ENCODE measurements at places on chromosomes 4 and X.

DNA sequence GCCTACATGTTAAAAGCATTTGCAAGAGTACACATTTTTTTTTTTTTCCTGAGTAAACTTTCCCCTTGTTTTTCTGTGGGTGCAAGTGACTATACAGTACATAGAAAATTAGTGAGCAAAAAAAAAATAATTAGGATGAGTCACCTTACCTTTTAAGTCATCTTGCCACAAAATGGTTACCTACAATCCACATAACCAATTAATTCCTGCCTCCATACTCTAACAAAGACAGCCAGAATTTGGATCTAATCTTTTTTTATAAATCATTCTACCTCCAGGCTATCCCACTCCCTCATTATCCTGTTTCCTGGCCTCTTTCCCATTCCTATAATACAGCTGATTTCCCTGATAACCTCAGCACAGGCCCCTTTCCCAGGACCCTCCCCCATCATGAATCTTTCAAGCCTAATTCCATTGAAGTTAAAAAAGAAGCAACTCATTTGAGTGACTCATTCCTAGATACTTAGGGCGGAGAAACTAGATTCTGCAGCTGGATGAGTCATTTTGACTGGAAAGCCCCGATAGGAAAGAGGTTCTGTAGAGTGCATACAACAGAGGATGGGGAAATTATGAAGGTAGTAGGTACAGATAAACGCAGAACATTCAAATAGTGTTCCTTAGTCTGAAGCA, 128.2 kb downstream of the C4orf51 start:
- no peak for DNase-seq

DNA sequence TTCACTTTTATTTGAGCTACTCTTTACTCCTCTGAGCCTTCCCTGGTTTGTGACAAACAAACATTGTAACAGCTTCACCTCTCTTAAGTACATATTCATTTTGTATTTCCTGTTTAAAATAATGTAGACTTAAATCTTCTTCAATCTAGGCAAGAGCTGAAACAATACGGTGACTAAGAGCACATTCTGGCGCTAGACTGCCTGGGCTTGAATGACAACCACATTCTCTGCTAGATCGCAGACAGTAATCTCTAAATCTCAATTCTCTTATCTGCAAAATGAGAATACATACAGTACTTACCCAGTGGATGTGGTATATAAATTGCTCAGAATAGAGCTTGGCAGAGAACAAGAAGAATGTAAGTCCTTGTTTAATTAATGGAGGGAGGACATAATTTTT, 144.8 kb downstream of the ARAP2 start:
- DNase-seq, result no peak

GRCh38 chr4:24669751-24670150, 85.4 kb upstream of the DHX15 start:
- DNase-seq, result no peak

GRCh38 chr4:185227131-185227551, 17.7 kb downstream of the SNX25 start:
- no peak for DNase-seq

GRCh38 chr4:95409750-95410149, 139.0 kb downstream of the UNC5C start:
- DNase-seq, result no peak

DNA sequence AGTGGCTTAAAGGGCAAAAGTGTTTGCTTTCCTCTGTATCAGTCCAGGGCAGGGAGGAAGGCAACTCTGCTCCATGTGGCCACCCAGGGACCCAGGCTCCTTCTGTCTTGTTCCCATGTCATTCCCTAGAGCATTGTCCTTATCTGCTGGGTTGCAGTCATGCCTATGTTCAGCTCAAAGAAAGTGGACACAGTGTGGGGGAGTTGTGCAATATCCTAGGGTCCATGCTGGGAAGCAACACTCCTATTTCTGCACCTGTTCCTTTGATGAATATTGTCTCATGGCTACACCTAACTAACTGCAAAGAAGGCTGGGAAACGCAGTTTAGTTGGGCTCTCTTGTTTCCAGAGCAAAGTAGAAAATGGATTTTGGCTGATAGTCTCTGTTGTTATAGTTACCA, 107.0 kb upstream of the OTUD4 start:
- DNase-seq, result no peak

DNA sequence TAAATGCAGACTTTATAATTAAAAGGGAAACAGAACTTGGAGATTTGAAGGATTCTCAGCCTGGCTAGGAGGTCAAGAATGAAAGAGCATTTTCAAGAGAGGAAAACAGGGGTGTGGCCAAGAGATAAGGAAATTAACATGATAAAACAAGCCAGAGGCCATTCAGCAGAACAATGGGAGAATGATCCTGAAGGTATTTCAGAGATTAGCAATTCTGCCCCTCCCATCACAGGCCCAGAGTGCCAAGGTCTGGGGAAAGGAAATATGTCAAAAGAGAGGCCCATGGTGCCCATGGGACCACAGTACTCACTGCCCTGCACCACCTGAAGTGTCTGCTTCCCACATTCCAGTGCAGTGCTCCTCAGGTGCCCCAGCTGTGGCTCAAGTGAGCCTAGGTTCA, 188.5 kb upstream of the STS start:
- peak; percentile 24 for DNase-seq

DNA sequence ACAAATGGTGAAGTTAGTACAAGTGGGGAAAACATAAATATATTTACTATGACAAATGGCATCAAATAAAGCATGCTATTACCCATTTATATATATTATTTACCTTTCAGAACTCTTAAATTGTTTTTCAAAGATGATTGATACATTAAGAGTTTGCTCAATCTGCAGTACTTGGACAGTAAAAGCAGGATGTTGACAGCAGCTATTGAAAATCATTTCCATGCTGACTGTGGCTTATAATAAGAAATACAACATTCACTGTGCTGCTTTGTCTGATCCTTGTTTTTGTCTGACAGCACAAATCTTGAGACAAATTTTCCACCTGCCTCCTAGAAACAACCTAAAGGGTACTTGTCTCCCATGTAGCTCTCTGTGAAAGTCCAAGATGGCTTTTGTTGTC, 134.1 kb upstream of the FAT1 start:
- no peak for DNase-seq

DNA sequence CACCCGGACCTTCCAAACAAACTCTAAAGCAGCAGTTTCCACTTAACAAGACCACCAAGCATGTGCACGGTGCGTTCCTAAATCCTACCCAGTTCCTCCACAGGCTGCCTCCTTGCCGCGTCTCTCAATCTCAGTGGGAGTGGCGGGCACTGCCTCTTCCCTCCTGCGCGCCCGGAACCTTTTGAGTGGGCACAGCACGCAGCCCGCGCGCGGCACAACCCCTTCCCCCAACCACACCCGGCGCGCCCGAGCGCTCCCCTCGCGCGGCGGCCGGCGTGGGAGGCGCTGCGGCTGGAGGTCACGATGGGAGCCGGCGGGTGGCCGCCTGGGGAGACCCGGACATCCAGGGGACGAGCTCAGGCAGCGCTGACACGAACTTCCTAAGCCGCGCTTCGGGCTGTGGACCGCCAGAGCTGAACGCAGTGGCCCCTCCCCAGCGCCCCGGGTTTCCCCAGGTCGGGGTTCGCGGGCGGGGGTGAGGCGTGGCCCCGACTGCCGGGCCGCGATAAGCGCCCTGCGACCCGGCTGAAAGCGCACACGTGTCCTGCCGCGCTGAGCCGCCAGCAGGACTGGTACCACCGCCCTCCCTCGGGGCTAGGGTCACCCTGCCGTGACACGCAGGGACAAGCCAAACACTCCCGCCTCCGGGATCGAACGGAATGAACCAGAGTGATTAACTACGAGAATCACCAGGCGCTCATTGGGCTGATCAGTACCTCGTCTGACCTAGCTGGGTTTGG, at the start of gene ABCG2:
Gene ABCG2 (minus strand): TSS at position 151 of the 740 bp plus-strand sequence. CDS start 18,644 bp downstream, outside the sequence.
- peak; percentile 66 for DNase-seq

DNA sequence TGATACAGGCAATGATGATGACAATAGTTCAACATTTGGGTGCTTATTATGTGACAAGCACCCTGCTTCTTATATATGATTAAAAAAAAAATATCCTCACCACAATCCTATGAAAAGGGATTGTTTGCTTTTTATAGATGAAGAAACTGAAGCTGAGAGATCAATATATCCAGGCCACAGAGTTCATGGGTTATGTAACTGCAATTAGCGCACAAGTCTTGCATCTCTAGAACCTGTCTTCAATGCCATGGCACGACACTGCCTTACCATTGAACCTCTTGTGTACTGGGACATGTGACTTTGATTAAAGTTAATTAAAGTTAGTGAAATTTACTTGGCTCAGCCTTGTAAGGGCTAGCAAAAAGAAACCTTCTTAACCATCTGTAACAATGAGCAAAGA, 599.7 kb downstream of the ADGRL3 start:
- no peak for DNase-seq

DNA sequence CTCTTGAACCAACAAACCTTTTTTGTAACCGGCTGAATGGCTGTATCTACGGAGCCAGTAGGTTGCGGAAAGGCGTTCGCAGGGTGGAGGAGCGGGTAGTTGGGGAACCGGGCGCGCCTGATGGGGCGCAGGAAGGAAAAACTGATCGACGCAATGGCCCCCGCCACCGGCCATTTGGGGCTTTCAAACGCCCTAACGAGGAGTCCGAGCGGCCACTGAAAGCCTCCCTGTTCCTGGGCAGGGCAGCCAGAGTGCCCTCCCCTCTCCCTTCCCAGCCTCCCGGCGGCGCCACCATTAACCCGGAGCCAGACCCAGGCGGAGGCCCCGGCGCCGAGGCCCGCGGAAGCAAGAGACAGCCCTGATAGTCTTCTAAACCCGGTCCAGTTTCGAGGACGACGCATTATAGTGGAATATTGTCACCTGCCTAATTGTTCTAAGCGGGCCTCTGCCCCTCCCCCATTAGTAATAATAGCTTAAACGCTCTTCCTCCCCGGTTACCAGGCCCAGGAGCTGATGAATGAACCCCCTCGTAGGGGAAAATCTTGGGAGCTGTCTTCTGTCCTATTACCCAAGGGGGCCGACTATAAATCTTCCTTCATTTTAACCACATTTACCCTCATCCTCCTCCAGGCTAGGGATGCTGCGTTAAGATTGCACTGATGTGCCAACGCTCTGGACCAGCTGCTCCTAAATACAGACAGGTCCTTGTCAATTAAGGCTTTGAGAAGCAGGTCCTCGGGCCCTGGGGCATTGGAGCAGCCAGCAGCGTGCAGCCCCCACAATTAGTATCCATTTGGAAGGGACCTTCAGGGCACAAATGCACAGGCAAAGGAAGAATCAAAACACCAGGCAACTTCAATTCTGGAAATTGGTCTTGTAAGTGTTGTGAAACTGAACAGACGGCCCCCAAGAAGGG, 61.6 kb upstream of the TMEM33 start:
- DNase-seq, result no peak

DNA sequence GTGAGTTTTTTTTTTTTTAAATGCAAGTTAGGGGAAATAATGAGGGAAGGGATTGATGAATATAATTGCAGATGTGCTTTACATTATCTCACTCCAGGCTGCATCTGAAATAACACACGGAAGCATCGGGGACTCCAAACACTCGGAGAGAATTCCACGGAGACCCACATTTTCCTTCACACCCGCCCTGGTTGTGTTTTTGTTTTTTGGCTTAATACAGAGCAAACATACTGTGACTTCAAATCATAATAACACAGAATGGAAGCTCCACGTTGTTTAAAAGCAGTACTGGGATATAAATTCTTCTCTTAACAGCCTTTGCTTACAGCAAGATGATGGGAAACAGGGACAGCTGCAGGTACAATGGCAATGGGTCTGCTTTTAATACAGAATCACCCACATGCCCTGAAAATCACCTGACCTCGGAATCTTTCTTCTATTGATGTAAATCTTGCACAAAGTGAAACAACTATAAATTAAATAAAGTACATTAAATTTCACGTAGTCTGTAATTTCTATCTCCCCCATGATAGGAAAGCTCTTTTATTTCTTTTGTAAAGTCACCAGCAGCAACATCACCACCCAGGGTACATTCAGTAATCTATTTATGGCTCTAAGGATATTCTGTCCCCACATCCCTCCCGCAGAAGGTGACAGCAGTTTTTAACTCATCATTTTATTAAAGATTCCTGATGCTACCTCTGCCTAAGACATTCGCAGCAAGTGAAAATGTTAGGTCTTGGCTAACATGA, 119.3 kb downstream of the ZNF827 start:
- DNase-seq, result no peak

- DNase-seq, result peak; percentile 22
Observed at GRCh38 chr4:2948895-2949781, 14.1 kb downstream of the NOP14 start.

- no peak for DNase-seq
Observed at GRCh38 chr4:15868111-15868510, 70.4 kb downstream of the FGFBP1 start.

DNA sequence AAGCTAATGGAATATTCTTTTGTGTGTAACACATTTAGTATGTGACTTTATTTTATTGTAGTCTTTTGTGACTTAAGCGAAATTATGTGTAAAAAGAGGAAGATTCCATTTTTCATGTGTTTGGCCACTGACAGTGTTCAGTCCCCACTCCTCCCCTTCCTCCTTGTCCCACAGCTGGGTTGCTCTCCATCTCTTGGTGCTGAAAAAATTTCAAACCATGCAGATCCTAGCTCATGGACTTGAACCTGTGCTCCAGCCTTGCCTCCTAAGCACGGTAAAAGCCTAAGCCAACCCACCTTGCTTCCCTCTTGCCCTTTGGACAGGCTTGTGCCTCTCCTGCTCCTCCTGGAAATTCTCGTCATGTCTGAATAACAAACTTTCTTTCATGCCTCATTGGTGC, 2008.5 kb upstream of the TENM3 start:
- no peak for DNase-seq

- no peak for DNase-seq
Observed at GRCh38 chrX:72122621-72123337, 8.9 kb downstream of the RTL5 start.

DNA sequence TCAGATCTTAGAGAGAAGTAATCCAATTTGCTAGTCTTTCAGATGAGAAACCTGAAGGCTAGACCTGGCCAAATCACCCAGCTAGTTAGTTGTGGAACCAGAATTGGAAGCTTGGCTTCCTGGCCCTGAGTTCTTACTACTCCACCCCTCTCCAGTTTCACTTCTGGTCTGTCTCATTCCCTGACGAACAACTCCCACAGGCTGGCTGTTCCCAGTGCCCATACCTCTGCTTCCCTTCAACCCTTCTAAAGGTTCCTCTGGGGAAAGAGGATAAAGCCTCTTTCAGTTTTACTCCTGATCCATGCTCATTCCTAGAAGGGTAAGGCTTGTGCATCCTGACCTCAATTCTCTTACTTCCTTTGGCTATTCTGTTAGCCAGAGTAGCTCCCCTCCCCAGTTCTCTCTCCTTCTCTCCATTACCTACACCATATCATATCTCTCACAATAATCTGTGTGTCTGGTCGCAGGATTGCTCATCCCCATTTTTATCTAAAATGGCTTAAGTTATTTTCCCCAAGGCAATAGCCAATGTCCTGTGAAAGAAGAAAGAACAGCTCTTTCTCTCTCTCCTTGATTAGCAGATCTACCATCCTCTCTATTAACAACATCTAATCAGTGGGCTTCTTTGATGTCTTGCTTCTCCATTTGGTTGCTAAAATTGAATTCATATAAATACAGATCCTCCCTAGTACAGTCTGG, 155.0 kb upstream of the MAOA start:
- DNase-seq, result no peak

- DNase-seq, result no peak
Observed at GRCh38 chrX:123108513-123109427, 75.3 kb upstream of the GRIA3 start.

- no peak for DNase-seq
Observed at GRCh38 chrX:96752781-96753180, 68.1 kb downstream of the DIAPH2 start.

- no peak for DNase-seq
Observed at GRCh38 chr4:17545374-17546140, 30.6 kb downstream of the CLRN2 start.

GRCh38 chr4:3720466-3720865, 45.7 kb upstream of the ADRA2C start:
- DNase-seq, result no peak

GRCh38 chr4:3898098-3898497, 131.9 kb downstream of the ADRA2C start:
- no peak for DNase-seq
